Thoracic aorta (tissue), 2 donors: ENCODE measurements at places on chromosomes 5 and 9. TPM values are rescaled to one million over a fixed set of nuclear protein-coding genes. Genes with fewer than 3 reads are reported as not detected.
A peak's percentile ranks its signal among the peaks of the same experiment; 100 is the strongest.

ENTPD8 gene
- not detected for total RNA-seq

DNA sequence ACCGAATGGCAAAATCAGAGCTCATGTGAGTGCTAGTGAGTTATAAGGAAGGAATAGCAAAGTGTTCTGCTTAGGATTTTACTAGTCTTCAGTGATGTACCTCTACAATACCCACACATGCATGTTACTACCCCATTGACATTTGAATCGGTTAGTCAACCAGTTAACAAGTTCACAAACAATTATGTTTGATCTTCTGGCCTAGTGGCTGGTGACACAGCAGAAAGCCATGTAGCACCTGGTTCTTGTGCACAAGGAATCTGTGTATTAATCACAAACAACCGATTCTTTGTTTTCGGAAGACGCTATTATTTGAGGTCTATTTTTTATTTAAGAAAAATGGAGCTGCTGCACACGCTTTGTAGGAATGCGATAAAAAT lies 41.9 kb downstream of the NTRK2 start:
- no peaks in the 10 kb centered on the region for H3K4me1 ChIP-seq
- H3K27me3 ChIP-seq, result no peaks in the 10 kb centered on the region
- H3K36me3 ChIP-seq, result no peaks in the 10 kb centered on the region
- DNase-seq, result no peak
- H3K4me3 ChIP-seq, result no peak overlapping the region
- H3K27ac ChIP-seq, result no peak overlapping the region

- H3K36me3 ChIP-seq, result no peaks in the 10 kb centered on the region
- H3K4me3 ChIP-seq, result no peak overlapping the region
- DNase-seq, result no peak
Measured at GRCh38 chr9:2693056-2693455, 24.3 kb upstream of the KCNV2 start.

DNA sequence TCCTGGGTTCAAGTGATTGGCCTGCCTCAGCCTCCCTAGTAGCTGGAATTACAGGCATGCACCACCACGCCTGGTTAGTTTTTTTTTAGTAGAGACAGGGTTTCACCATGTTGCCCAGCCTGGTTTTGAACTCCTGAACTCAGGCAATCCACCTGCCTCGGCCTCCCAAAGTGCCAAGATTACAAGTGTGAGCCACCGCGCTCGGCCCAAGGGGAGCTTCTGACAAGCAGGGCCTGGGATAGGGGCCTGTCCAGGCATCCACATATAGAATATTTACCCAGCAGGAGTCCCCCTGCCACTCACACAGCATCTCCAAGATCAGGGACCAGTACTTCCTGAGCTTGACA lies 10.1 kb downstream of the IRF1 start:
- peaks cover 11% of the 10 kb centered on the region for H3K36me3 ChIP-seq
- DNase-seq, result no peak
- H3K27ac ChIP-seq, result no peak overlapping the region
- H3K27me3 ChIP-seq, result no peaks in the 10 kb centered on the region

DNA sequence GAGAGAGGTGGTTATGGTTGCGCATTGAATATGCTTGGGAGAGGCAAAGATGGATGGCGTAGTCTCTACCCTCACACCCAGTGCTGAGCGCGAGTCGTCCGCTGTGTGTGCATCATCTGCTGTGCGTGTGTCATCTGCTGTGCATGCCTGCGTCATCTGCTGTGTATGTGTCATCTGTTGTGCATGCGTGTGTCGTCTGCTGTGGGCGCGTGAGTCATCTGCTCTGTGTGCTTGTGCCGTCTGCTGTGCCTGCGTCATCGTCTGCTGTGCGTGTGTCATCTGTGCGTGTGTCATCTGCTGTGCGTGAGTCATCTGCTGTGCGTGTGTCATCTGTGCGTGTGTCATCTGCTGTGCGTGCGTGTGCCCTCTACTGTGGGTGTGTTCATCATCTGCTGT lies 68.0 kb upstream of the IRX4 start:
- H3K27me3 ChIP-seq, result no peaks in the 10 kb centered on the region
- no peaks in the 10 kb centered on the region for H3K4me1 ChIP-seq
- H3K36me3 ChIP-seq, result no peaks in the 10 kb centered on the region
- H3K27ac ChIP-seq, result no peak overlapping the region

PRLR gene
- total RNA-seq, result 2.6 TPM

GRCh38 chr5:181281077-181281983 lies 20.4 kb upstream of the TRIM52 start:
- no peaks in the 10 kb centered on the region for H3K36me3 ChIP-seq
- no peaks in the 10 kb centered on the region for H3K27me3 ChIP-seq
- no peak overlapping the region for H3K27ac ChIP-seq
- no peaks in the 10 kb centered on the region for H3K4me1 ChIP-seq

DNA sequence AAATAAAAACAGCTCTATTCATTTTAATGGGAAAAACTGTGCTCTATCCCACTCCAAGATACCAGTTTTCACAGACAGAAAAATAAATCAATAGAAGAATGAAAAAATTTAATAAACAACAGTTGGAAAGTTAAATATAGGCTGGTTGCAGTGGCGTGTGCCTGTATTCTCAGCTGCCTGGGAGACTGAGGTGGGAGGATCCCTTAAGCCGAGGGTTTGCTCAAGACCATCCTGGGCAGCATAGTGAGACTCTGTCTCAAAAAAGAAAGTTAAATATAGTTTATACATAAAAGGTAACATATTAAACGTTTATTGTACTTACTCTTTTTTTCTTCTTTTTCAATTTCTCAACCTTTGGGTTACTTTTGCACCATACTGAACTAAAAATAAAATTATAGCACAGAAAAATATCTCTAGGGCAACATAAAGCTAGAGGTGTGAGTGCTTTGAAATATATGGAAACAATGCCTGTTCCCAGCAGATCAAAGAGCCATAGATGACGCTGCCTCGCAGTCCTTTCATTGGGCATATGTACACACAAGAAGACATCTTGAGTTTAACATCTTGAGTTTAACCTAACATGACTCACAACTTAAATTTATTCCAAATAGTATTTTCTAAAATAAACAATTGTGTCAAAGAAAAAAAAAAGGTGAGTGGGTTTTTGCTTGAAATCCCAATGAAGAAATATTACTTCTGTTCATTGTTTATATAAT lies 25.7 kb upstream of the KLF9 start:
- no peak overlapping the region for H3K4me3 ChIP-seq
- H3K27me3 ChIP-seq, result no peaks in the 10 kb centered on the region
- no peak for DNase-seq
- H3K4me1 ChIP-seq, result peaks cover 44% of the 10 kb centered on the region

GRCh38 chr9:77891128-77891800 lies 140.3 kb downstream of the GNAQ start:
- no peaks in the 10 kb centered on the region for H3K36me3 ChIP-seq
- H3K27me3 ChIP-seq, result no peaks in the 10 kb centered on the region
- no peak overlapping the region for H3K27ac ChIP-seq
- H3K4me1 ChIP-seq, result peaks cover 11% of the 10 kb centered on the region

COL15A1 gene
- 70.4 TPM for total RNA-seq

WWC1 gene
- not detected for total RNA-seq

- no peaks in the 10 kb centered on the region for H3K36me3 ChIP-seq
- no peaks in the 10 kb centered on the region for H3K4me1 ChIP-seq
- no peaks in the 10 kb centered on the region for H3K27me3 ChIP-seq
- DNase-seq, result no peak
Measured at GRCh38 chr5:45578270-45578669, 117.9 kb downstream of the HCN1 start.

FOXD4L6 gene
- not detected for total RNA-seq

IFNE gene
- total RNA-seq, result not detected

IFNK gene
- total RNA-seq, result not detected

DNA sequence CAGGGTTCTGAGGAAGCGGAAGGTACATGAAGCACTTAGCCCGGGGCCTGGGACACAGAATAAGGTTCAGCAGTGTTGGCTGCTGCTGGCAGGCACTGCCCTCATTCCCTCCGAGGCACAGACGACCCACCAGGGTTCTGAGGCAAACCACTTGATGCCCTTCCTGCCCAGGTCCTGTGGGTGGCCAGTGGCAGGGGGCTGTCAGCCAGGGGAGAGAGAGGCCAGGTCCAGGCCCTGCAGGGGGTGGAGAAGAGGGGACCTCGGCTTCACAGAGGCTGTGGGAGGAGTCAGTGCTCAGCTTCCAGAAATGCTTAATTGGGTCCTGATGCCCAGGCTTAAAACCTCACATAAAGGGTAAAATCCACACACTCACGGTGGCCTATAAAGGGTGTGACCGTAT lies 4.4 kb upstream of the ZDHHC12 start:
- no peak overlapping the region for H3K4me3 ChIP-seq
- H3K27ac ChIP-seq, result no peak overlapping the region
- H3K27me3 ChIP-seq, result no peaks in the 10 kb centered on the region
- DNase-seq, result no peak
- H3K4me1 ChIP-seq, result no peaks in the 10 kb centered on the region

GRCh38 chr9:110688329-110688728 lies 19.7 kb downstream of the MUSK start:
- H3K27me3 ChIP-seq, result no peaks in the 10 kb centered on the region
- no peaks in the 10 kb centered on the region for H3K4me1 ChIP-seq
- no peaks in the 10 kb centered on the region for H3K36me3 ChIP-seq
- no peak for DNase-seq

DNA sequence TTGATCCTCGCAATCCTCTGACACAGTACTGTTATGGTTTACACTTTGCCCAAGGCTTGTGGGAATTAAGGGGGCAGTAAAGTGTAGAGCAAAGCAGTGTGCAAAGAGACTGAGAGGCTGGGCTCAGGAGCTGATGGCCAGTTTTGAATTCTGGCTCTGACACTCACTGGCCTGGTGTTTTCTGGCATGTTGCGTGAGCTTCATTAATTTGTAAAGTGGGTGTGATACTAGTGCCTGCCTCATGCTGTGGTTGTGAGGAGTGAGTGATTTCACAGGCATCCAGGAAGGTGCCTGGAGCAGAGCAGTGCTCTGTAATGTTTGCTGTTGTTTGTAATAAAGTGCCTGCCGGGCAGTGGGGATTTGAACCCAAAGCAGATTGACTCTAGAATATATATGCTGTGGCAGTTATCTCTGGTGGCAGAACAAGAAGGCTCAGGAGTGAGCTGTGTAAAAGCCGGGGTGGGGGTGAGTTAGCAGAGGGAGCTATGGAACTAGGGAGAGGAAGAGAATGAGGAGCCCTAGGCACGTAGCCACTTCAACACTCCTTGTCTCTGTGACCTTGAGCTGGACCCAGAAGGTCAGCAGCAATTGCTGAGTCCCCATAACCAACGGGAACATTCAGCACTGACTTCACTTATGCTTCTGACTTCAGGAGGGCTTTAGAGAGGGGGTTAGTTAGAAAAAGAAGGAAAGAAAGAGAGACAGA lies 108.5 kb downstream of the DOCK2 start:
- no peak for DNase-seq
- no peak overlapping the region for H3K27ac ChIP-seq
- H3K4me3 ChIP-seq, result no peak overlapping the region
- no peaks in the 10 kb centered on the region for H3K27me3 ChIP-seq
- H3K4me1 ChIP-seq, result peaks cover 4% of the 10 kb centered on the region

- H3K27me3 ChIP-seq, result peaks cover 3% of the 10 kb centered on the region
- peaks cover 11% of the 10 kb centered on the region for H3K4me1 ChIP-seq
- H3K36me3 ChIP-seq, result no peaks in the 10 kb centered on the region
- DNase-seq, result no peak
Measured at GRCh38 chr5:1449081-1449630, 3.9 kb upstream of the SLC6A3 start.

DNA sequence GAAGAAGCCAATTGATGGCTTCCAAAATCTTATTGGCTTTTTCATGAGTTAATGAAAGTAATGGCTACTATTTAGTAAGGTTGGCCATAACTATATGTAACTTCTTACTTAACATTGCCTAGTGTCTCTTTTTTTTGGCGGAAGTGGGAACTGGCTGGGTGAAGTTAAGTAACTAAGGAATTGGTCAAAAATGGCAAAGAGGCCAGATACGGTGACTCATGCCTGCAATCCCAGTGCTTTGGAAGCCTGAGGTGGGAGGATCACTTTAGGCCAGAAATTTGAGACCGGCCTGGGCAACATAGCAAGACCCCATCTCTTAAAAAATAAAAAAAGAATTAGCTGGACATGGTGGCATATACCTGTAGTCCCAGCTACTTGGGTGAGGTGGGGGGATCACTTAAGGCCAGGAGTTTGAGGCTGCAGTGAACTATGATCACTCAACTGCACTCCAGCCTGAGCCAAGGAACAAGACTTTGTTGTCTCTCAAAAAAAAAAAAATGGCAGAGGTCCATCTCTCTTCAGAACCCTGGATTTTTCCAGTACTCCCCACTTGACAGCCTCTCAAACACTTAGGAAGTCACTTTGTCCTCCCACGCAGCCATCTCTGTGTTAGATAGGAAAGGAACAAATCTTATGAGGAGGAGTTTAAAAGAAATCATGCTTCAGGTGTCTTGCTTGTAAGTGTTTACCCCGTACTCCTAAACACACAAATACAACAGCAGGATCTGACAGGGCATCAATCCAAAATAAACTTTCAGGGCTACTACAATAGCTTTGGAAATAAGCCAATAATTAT lies 75.7 kb downstream of the TEK start:
- peaks cover 9% of the 10 kb centered on the region for H3K4me1 ChIP-seq
- no peak overlapping the region for H3K27ac ChIP-seq
- H3K27me3 ChIP-seq, result no peaks in the 10 kb centered on the region
- H3K36me3 ChIP-seq, result no peaks in the 10 kb centered on the region

DNA sequence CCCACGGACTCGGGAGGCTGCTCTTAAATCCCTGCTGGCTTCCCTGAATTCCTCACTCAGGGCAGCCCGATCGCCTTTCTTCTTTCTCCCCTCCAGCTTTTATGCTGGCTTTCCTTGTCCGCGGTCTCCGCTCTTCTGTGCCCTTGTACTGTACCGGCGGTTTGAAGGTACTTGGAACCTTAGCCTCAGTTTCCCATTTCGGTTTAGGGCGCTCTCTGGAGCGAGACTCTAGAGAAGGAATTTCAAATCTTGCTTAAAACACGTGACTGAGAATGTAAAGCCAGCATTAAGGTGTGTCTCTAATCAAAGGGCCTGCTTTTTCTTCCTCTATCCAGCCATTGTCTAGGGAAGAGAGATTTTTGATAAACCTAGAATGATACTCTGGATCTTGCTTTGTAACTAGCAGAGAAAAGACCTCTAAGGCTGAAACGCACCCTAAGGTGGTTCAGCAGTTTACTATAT lies 650 bp downstream of the GPR107 start:
- no peaks in the 10 kb centered on the region for H3K36me3 ChIP-seq
- no peak for DNase-seq
- H3K4me3 ChIP-seq, result peak overlapping the region; percentile 97
- peaks cover 32% of the 10 kb centered on the region for H3K4me1 ChIP-seq
- H3K27ac ChIP-seq, result peak overlapping the region; percentile 93

TYRP1 gene
- 3.8 TPM for total RNA-seq

- H3K27me3 ChIP-seq, result no peaks in the 10 kb centered on the region
- no peak for DNase-seq
- H3K4me1 ChIP-seq, result peaks cover 16% of the 10 kb centered on the region
Measured at GRCh38 chr9:123655681-123656423, 274.1 kb downstream of the DENND1A start.

DDX31 gene
- total RNA-seq, result 7.6 TPM

GRCh38 chr5:76425146-76425545 lies 22.1 kb downstream of the IQGAP2 start:
- DNase-seq, result no peak
- H3K27me3 ChIP-seq, result no peaks in the 10 kb centered on the region
- H3K27ac ChIP-seq, result no peak overlapping the region
- no peaks in the 10 kb centered on the region for H3K4me1 ChIP-seq

PCDHA12 gene
- total RNA-seq, result 0.68 TPM

ZNG1E gene
- total RNA-seq, result 34.8 TPM

SURF1 gene
- 47.6 TPM for total RNA-seq

- H3K27ac ChIP-seq, result no peak overlapping the region
- H3K4me1 ChIP-seq, result peaks cover 30% of the 10 kb centered on the region
- H3K36me3 ChIP-seq, result no peaks in the 10 kb centered on the region
- no peak for DNase-seq
- no peak overlapping the region for H3K4me3 ChIP-seq
Measured at GRCh38 chr5:173317852-173318251, 10.4 kb downstream of the STC2 start.
